ENCODE measurements at places on chromosomes 7 and 10. TPM values are rescaled to one million over a fixed set of nuclear protein-coding genes. Genes with fewer than 3 reads are reported as not detected.

DNA sequence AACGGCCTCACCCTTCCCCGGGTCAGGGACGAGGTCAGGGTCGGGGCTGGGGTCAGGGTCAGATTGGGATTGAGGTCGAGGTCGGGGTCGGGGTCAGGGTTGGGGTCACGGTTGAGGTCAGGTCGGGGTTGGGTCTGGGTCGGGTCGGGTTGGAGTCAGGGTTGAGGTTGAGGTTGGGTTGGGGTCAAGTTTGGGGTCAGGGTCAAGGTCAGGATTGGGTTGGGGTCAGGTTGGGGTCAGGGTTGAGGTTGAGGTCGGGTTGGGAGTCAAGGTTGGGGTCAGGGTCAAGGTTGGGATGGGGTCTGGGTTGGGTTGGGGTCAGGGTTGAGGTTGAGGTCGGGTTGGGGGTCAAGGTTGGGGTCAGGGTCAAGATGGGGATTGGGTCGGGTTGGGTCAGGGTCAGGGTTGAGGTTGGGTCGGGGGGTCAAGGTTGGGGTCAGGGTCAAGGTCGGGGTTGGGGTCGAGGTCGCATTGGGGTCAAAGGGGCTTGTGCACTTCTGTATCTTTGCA lies 131.4 kb downstream of the VIPR2 start:
- no peak for DNase-seq

DNA sequence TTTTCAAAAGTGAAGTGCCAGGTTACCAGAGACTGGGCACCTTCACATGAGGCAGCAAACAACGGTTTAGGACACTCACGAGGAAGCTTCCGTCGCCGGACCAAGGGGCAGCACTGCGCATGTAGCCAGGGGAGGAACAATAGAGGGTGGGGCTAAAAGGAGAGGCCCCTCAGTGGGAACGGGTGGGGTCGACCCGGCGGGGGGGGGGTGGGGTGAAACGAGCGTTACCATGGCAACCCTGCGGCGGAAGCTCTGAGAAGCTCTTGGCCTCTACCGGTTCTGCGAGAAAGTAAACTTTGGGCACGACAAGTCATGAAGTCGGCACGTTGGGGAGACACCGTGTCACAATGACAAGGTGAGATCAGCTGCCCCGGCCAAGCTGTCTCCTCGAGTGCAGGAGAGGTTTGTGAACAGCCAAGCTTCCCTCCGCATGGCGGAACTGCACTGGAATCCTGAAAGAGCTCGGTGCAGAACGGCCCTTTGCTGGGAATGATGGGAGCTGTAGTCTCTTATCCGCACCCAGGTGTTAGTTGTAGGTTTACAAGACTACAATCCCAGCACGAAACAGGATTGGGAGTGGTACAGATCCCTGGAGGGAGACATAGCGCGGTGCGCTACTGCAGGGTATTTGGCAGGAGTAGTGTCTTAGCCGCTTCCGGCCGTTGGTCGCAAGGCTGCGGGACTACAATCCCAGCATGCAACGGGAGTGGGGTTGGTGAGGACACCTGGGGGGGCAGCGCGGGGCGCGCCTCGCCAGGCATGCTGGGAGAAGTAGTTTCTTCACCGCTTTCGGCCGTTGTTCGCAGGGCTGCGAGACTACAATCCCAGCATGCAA lies 72.8 kb upstream of the ZNF722 start:
- DNase-seq = peak; percentile 4

DNA sequence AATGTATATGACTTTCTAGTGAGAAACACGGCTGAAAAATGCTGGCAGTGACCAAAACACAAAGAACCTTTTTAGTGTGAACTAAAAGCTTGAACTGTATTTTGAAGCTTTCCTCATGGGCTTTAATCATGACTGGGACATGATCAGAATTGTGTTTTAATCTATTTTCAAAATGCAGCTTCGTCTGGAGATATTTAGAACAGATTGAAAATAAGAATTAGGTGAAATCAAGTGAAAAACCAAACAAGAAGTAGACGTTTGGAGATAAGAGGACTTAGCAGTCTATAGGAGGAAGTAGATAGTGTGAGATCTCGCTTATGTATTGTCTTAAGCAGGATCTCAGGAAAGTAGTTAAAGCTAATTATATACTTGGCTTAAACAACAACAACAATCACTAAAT lies 865.4 kb upstream of the MBL2 start:
- no peak for DNase-seq

- DNase-seq = no peak
Observed at GRCh38 chr10:103197903-103198302, 4.8 kb upstream of the NT5C2 start.

The CTAGE4 gene
- 0.98 TPM for polyA plus RNA-seq

The TRIM50 gene
- polyA plus RNA-seq = not detected

The ZNF37A gene
- 8.2 TPM for polyA plus RNA-seq

The AKR1C4 gene
- polyA plus RNA-seq = not detected

The ATXN7L1 gene
- 2.7 TPM for polyA plus RNA-seq

Measured in BJ (cell line).